SW 1271 (cell line): ENCODE measurements at places on chromosomes 7 and 10.

- DNase-seq, result no peak
These were observed 89.2 kb downstream of the RNLS start for GRCh38 chr10:88493691-88494483.

DNA sequence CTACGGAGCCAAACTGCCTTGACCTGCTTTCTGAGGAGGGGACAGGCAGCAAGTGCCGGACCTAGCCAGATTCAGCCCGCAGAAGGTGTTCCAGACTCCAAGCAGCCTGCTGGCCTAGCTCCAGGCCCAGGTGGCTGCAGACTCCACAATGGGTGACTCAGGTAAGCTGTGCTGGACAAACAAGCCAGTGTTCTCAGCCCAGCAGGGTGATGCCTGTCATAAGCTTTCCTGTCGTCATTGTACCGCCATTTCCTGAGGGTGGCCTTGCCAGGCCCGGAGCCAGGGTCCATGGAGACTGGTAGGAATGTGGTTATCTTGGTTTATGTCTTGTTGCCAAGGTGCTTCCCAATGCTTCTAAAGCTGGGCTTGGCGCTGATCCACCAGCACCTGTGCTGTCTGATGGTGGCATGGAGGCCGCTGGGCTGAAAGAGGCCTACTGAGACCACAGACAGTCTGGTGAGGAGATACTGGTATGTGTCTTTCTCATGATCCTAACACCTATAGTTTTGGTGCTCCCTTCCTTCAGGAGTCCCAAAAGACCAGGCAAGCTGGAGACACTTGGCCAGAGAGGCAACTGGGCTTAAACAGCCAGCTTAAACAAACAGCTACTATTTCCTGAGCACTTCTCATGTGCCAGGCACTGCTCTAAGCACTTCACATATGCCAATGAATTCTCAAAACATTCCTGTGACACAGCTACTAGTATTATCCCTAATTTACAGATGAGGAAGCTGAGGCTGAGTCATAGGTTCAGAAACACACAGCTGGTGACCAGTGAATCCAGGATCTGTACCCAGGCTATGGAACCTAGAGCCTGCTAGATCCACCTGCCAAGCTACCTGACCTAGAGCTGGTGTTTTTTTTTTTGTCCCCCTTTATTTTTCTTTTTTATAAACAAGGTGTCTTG lies 42.0 kb downstream of the ZC3HC1 start:
- DNase-seq, result peak; percentile 22

- no peak for DNase-seq
These were observed 378.9 kb upstream of the AUTS2 start for GRCh38 chr7:69219381-69219780.

DNA sequence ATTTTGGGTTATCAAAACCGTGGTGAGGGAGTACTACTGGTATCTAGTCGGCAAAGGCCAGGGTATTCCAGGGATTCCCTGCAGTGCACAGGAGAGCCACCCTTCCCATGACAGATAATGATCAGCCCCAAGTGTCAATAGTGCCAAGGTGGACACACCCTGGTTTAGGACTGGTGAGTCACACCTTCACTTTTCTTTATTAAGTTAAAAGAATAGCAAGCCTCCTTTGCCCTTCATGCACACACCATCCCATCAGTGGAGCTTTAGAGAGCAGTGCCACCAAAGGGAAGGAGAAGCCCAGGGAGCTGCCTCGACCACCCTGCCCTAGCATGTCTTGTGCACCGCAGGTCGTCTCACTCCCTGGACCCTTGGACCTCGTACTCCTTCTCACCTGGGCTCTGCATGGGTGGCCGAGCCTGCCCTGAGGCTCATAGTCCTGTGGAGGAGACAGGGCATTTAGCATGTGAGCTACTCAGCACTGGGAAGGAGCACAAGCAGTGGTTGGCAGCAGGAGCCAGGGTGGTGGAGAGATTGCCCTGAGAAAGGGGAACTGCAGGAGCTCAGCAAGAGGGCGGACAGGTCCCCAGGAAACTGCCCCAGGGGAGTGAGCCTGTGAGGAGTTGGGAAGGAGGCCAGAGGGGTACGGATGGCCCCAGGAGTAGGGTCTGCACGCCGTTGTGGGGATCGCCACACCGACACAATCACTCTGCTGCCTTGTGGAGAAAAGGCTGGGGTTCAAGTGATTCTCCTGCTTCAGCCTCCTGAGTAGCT lies 17.4 kb downstream of the UBE2D4 start:
- DNase-seq, result no peak

DNA sequence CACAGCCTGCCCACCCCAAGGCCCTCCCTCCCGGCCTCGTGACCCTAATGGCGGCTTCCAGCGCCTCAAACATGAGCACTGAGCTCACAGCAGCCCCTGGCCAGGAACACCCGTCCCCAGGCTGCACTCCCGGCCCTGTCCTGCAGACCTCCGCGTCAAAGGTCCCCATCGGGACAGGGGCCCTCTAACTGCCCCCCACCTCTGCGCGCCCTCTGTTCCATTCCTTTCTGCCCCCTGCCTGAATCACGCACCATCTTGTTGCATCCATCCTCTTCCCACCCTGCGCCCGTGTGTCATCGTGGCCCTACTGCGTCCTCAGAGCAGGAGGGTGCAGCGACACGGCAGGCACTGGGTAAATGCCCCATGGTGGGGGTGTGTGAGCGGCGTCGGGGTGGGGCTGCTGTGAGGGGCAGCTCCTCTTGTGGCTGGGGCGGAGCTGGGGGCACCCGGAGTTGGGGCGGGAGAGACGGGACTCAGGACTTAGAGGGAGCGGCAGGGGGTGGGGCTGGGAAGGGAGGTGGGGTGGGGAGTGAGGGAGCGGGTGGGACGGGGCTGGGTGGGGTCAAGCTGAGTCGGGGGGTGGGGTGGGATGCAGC lies 13.4 kb downstream of the SLC29A4 start:
- no peak for DNase-seq

GRCh38 chr7:155852426-155853301 lies 40.4 kb upstream of the SHH start:
- DNase-seq, result no peak

DNA sequence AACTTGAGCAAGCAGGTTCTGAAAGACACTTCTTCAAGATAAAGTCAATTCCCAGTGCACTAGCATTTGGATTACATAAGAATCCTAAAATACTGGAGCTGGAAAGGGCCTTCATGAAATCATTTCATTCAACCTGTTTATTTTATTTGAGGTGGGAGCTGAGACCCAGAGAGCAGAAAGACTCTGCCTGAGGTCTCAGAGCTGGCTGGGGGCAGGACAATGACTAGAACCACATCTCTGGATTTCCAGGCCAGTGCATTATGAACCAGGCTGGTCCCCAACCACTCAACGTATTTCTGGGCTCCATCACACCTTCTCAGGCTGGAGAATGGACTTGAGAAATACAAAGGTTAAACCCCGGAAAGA lies 8.4 kb downstream of the ANXA11 start:
- DNase-seq, result no peak
